ENCODE measurements at places on chromosomes 7 and 10.

GRCh38 chr10:96511044-96511945, 2.4 kb downstream of the TLL2 start:
- DNase-seq, result peak; percentile 17

DNA sequence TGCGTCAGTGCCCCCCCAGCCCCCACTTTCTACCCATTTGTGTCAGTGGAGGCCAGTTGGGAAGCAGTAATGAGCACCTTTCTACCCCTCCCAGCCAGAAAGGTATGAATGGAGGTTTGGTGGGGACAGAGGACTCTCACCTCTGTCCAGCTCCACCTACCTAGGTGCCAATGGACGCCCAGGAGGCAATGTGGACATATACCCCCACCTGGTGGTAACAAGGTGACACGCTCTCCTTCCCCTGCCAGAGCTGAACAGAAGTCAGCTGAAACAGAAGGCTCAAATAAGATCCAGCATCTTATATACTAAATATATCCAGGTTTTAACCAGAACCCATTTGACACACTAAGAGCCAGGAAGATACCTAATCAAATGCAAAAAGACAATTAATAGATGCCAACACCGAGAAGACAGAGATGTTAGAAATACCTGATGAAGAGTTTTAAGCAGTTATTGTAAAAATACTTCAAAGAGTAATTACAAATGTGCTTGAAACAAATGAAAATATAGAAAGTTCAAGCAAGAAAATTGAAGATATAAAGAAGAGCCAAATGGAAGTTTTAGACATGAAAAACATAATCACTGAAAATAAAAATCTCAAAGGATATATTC, 18.4 kb upstream of the SORCS3 start:
- DNase-seq, result no peak

GRCh38 chr10:17200001-17200911, 1.2 kb downstream of the TRDMT1 start:
- no peak for DNase-seq

DNA sequence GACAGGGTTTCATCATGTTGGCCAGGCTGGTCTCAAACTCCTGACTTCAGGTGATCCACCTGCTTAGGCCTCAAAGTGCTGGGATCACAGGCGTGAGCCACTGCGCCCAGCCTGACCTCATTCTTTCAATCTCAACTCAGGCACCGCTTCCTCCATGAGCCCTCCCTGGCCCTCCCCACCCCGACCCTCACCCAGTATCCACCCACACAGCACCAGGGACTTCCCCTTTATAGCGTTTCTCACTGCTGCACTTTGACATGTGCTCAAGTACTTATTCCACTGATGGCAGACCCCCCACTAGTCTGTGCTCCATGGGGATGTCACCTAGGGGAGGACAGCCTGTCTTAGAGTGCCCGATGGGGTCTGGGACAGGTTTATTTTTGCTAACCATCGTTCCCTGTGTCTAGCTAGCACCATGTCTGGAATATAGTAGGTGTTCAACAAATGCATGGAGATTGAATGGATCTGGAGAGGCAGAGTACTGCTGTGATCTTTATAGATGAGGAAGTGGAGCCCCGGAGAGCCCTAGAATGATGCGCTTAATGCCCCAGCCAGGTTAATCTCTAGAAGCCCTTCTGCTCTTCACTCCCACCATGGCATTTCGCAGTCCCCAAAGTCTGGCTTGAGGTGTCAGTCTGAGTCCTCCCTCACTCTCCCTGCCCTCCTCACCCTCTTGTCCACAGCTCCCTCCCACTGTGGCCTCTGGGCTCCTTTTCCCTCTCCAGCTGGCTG, 258.8 kb downstream of the RPS24 start:
- DNase-seq, result no peak
